ENCODE measurements at places on chromosomes 16 and 17. TPM values are rescaled to one million over a fixed set of nuclear protein-coding genes. Genes with fewer than 3 reads are reported as not detected.

RNF43 gene
- 13.1 TPM for polyA plus RNA-seq

IGSF6 gene
- polyA plus RNA-seq = 7.5 TPM

NPIPA2 gene
- polyA plus RNA-seq = not detected

DNASE1L2 gene
- 0.55 TPM for polyA plus RNA-seq

FHOD1 gene
- 52.4 TPM for polyA plus RNA-seq

RDM1 gene
- 4.3 TPM for polyA plus RNA-seq

ABCA8 gene
- 0.70 TPM for polyA plus RNA-seq

CTRB2 gene
- polyA plus RNA-seq = not detected

DNA sequence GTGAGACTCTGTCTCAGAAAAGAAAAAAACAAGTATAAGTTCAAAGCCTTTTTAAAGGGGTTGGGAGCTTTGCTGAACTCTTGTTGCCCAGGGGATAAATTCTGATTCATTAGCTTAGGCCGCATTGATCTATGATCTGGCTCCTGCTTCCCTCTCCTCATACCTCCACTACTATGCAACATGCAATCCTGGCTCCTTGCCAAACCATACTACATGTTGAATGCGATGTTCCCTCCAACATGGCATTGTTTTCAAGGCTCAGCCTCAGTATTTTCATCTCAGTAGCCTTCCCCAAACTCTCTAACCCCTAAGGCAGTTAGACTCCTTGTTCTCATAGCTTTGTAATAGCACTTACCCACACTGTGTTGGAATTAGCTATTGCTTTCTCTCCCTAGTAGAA is 6.2 kb downstream of the REXO5 start:
- DNase-seq = no peak

- no peak for DNase-seq
These were observed 171.0 kb downstream of the MAF start for GRCh38 chr16:79429381-79430190.

DNA sequence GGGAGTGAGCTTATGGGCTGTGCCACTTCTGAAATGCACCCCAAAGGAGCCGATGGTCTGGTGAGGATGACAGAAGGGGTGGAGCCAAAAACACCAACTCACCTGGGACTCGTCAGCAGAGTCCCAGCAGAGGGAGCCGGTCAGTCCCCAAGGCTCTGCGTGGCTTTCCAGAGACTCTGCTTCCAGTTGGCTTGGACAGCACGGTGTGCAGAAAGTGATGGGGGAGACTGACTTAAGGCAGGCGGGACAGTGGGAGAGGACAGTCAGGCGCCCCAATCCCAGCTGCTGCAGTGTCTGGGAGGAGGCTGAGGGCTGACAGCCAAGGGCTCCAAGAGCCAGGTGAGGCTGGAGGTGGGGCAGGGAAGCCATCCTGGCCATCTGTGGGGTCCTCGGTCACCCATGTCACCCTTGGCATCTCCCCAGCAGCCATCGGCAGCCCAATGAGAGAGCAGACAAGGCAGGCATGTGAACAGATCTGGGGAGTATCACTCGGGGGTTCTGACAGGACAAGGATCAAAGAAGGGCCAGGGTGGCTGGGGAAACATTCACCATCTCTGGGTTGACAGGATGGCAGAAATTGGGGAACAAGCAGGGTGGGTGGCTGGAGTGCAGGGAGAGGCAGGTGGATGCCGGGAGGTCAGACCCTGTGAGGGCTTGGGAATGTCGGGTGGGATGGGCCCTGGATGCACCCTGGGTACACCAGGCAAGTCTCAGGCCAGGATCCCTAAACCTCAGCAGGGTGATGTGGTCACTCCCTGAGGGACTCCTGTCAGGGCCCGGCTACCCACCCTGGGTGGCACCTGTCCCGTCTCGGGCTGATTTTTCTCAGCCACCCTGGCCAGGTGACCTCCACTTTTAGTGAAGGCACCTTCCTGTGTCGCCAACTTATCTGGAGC is 8.9 kb upstream of the KRTAP17-1 start:
- DNase-seq = no peak

GRCh38 chr16:88003736-88004135 is 52.5 kb downstream of the BANP start:
- no peak for DNase-seq

GRCh38 chr17:81033535-81034167 is 1.3 kb upstream of the BAIAP2 start:
- no peak for DNase-seq

GRCh38 chr16:15607700-15608396 is 35.1 kb downstream of the MARF1 start:
- no peak for DNase-seq

DNA sequence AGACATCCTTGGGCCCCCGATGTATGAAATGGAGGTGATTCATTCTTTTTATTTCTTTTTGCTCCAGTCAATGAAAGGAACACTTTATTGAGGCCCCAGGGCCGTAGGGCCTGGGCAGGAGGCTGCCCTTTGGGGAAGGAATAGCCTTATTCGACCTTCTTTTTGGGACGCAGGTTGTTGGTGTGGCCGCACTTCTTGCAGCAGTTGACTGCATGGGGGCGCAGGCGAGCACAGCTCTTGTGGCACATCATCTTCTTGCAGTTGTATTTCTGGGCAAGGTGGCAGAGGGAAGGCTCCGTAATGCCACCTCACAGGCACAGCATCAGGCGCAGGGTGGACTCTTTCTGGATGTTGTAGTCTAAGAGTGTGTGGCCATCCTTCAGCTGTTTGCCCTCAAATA is 50.9 kb downstream of the SIAH1 start:
- DNase-seq = no peak

- DNase-seq = no peak
These were observed 878 bp upstream of the DNAJA2 start for GRCh38 chr16:46974352-46974751.

DNA sequence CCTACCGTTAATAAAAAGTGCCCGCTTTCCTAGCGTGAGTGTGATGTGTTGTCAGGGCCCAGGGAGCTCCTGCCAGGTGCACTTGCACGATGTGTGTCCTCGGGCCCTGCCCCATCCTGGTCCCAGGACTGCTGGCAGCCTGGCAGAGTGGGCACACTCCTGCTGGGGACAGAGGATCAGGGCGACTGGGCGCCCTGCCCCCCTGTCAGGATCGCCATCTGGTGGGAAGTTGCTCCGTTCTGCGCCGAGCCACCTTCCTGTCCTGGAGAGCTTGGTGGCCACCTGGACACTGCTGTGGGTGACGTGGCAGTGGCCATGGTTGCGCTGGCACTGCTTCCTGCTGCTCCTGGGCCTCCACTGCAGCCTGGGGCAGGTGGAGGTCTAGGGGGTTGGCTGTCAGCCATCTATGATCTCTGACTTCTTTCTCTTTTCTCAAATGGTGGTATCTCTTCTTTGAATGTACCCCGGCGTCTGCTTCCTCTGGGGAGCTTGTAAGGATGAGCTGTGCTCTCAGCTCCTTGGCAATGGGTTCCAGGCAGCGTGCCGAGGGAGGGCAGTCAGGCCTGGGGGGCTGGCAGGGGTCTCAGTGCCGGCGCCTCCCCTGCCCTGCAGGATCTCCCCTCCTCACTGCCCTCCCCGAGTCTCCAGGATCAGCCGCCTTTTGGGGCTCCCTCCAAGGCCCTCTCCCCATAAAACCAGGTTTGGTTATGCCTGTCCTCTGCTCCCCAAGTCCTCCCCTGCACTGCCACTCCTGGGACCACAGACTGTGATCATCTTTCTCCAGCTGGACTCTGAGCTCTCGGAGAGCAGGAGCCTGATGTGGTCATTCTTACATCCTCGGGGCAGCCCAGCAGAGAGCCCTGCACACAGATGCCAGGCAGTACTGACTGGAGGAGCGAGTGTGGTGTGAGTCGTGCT is 76.9 kb downstream of the AMFR start:
- no peak for DNase-seq

DNA sequence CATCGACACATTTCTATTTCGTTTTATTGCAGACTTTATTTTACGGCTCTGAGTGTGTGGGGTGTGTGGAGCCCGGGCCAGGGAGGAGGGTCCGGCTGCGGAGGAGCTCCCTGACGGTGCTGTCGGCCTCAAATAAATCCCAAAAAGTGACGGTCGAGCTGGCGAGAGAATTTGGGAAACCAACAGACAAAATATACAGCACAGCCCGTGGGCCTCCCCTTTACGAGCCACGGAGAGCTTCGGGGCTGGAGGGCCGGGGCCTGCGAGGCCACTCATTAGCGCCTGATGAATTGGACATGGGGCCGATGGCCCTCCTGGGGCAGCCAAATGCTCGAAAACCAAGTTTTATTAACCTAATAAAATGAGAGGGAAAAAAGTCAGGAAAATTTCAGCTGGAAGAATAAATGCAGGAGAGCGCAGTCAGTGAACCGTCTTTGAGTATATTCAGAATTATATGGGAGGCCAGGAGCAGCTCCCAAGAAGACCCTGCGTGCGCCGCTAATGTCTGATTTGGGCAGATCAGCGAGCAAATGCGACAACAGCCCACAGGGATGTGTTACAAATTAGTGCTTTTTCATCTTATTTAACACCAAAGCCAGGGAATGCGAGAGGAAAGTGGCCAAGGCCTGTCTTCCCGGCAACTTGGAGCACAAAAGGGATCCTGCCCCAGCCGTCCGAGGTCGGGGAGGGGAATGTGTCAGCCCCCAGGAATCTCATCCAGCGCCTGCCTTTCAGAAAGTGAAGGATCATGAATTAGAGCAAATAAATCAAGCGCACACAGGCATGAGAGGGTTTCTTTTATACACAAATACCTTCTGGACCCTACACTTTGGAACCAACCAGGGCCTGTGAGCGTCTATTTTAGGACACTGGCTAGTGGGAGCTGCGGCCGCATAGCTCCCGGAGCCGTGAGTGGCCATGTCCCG is 249.1 kb downstream of the C16orf95 start:
- no peak for DNase-seq

DNA sequence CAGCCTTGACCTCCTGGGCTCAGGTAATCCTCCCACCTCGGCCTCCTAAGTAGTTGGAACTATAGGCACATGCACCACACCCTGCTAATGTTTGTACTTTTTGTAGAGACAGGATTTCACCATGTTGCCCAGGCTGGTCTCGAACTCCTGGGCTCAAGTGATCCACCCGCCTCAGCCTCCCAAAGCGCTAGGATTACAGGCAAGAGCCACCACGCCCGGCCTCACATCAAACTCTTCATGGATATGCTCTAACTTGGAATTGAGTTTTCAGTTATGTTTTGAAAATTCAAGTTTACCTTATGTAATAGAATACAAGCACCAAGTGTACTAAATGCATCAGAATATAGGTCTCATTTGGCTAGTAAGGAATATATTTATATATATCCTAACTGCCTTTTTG is 119.6 kb downstream of the BRIP1 start:
- no peak for DNase-seq

- DNase-seq = no peak
These were observed 525.2 kb upstream of the GOT2 start for GRCh38 chr16:59259074-59259949.

DNA sequence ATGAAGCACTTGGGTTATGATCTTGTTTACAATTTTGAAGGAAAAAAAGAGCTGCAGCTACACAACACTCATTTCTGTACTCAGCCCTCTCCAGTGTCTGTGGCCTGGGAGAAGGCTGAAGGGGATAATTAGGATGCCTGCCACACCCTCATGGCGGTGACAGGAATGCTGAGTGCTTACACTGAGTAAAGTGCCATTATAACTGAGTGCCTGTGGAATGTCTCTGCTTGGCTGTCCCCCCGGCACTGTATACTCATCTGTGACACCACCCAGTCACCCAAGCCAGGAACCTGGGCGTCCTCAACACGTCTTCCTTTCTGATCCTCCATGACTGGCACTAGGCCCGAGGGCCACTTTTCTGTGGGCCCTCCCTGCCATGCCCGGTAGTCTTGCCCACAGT is 3.5 kb upstream of the MRPL38 start:
- DNase-seq = no peak

DNA sequence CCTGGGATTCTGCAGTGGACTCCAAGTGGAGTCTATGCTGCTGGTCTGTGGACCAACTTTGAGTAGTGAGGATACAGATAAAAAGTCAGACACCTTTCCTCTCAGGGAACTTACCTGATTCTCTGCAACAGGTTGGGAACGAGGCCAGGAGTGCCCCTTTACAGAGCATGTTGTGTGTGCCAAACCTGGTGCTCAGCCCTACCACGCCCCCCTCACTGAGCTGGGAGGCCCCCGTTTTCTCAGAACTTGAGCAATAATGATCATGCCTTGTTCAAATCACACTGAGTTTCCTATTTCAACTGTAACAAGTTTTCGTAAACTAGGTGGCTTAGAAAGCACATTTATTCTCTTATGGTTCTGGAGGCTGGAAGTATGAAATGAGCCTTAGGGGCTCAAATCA is 182.0 kb downstream of the COPRS start:
- DNase-seq = no peak

- peak; percentile 41 for DNase-seq
These were observed at the start of gene TOM1L1 for GRCh38 chr17:54900457-54901229. Gene TOM1L1, plus strand, starts transcription at chr17:54900852. Its CDS starts 14 bp downstream, at chr17:54900866.

DNA sequence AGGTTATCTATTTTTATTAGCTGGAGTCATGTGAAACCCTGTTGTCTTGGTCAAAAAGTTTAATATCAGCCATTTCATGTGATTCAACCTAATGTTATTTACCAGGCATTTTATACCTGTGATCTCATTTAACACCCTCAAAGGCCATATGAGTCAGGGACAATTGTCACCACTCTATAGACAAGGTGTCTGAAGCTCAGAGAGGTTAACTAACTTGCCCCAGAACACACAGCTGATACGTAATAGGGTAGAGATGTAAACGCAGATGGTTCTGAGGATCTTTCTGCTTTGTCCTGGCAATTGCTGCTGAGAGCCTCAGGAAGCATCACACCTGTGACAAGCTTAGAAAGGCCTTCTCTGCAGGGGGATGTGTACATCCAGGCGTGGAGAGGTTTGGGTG is 4.9 kb downstream of the CD300A start:
- no peak for DNase-seq

GRCh38 chr17:79985361-79985942 is 50.2 kb downstream of the TBC1D16 start:
- DNase-seq = no peak

DNA sequence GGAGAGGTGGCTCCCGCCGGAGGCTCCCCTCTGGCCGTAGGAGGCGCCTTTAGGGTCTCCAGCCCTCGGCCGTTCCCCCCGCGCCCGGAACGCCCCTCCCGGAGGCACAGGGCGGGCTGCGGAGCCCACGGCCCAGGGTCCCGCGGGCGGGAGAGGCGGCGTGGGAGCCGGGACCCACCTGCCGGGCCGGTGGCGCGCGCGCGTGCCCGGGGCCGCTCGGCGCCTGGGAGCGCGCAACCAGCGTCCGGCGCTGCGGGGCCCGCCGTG is at the start of gene MIF4GD:
TSS of gene MIF4GD (minus strand) at position 266 of the 267 bp plus-strand sequence. CDS start 1,036 bp downstream, outside the sequence.
- DNase-seq = no peak

DNA sequence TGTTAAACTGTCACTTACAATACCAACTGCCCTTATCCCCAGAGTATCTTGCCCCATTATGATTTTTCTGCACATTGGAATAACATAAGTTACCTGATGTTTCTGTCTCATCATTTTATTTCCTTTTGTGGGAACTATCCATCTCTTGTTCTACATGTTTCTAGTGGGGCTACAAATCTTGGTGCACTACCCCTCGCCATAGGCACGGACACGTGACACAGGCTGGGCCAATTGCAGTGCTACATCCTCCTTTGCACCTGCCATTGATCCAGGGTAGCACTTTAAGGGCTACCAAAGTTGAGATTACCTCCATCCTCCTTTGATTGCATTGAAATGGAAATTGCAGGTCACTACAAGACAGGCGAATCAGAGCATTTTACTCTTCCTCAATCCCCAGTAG is 14.2 kb upstream of the SYT17 start:
- no peak for DNase-seq

- no peak for DNase-seq
These were observed 474.4 kb downstream of the SLC39A11 start for GRCh38 chr17:72618001-72618509.

Data from left renal cortex interstitium (tissue), 4 donors.